GM04504 (cell line): ENCODE measurements at places on chromosomes 3 and 15.
A peak's percentile ranks its signal among the peaks of the same experiment; 100 is the strongest.

- DNase-seq: no peak
Observed at GRCh38 chr15:26662283-26662682, 110.6 kb downstream of the GABRB3 start.

DNA sequence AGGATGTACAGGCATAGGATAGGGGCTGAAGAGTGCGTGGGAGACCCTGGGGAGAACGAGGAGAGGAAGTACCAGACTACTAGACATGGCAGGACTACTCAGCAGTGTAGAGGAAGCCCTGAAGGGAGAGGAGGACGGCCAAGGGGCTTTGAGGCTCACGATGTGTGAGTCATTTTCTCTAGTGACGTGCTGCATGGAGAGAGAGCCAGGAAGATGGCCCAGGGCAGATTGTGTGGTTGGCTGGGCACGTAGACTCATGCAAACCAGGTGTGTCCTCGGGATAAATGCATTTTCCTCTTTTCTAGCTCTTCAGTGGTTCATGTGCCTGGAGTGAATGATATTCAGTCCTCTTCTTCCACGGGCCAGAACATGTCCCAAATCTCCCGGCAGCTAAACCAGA is 115.0 kb upstream of the ABHD17C start:
- DNase-seq: peak; percentile 68

- no peak for DNase-seq
Observed at GRCh38 chr3:190339130-190339529, 16.9 kb upstream of the CLDN1 start.

DNA sequence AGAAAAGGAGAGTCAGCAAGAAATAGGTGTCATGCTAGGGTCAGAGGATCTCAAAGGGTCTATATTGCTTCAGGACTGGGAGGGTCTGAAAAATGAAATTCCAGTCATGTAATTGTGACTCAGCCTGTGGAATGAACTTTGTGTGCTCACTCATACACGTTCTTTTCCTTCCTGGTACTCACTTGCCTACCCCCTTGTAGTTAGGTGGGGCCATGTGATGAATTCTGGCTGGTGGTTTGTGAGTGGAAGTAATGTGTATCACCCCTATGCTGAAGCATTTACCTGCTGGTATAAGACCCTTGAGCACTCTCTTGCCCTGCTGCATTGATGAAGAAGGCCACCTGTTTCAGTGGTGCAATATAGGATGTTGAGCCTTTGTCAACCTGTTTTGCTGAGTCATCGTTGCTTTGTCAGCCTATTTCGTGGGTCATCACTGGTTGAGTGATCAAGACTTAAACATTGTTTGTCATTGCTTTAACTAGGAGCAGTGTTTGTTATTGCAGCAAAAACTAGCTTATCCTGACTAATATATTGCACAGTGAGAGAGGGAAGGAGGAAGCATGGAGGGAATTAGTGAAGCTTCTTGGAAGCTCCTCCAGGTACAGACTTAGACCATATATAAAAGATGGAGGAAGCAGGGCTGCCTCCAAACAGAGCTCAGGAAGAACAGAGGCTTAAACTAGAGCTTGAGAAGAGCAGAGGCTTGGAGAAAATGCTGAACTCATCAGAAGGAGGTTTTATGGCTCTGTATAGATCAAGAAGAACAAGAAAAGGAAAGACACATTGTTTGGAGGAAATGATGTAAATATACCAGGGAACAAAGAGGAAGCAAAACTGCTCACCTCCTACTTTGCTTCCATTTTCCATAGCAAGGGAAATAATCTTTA is 28.9 kb downstream of the TLNRD1 start:
- no peak for DNase-seq

- DNase-seq: no peak
Observed at GRCh38 chr3:122576174-122576940, 1.1 kb upstream of the PARP15 start.

- peak; percentile 58 for DNase-seq
Observed at GRCh38 chr15:45162771-45163507, 24.8 kb downstream of the SHF start.

DNA sequence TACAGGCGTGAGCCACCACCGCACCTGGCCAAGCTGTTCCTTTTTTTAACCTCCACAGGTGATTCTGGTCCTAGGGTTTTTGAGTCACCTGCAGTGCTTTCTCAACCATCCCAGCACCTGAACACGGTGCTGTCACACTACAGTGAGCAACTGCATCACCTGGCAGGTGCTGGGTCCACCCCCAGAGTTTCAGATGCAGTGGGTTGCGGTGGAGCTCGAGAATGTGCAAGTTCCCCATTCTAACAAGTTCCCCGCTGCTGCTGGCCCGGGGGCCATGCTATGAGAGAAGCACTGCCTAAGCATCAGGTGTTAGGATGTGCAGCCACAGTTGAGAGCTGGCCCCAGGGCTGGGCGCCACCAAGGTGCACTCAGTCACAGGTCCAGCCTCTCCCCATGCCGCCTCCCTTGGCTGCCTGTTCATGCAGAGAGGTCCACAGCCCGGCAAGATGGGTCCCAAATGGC is 18.0 kb downstream of the ISG20 start:
- no peak for DNase-seq

DNA sequence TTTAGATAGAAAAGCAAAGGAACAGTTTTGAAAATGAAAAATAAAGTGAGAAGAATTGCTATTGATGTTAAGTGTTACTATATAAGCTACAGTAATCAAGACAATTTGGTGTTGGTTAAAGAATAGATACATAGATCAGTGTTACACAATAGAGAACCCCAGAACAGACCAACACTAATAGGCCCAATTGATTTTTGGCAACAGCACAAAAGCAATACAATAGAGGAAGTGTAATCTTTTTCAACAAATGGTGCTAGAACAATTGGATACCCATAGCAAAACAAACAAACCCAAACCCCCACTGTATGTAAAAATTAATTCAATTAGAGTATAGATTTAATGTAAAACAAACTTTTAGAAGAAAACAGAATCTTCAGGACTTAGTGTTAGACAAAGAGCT is 61.8 kb downstream of the ATP11B start:
- no peak for DNase-seq

DNA sequence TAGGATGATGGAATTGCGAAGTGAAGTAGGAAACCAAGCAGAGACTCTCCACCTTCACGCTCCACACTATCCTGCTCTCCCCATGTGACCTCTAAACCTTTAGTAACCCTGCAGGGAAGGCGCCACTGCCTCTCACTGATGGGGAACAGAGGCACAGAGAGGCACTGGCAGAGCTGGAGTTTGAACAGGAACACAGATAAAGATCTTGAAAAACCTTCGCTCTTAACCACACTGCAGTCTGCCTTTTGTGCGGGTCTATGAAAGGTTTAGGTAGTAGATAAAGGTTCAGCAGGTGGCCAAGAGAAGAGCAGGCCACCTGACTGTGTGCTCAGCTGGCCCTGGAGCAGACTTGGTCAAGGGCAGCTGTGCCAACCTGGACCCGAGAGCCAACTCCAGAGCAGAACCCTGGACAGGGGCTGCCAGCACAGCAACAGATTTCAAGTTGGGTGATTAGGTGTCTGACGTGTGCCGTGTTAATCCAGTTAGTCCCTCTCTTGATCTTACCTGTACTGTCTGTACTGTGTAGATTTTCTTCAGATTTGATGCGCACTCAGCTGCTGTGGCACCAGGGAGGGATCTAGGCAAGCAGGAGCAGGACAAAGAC is 15.2 kb downstream of the EIF4E3 start:
- DNase-seq: no peak

GRCh38 chr3:160395297-160395696 is 3.7 kb downstream of the IFT80 start:
- peak; percentile 61 for DNase-seq

GRCh38 chr15:37103475-37104423 is 3.4 kb upstream of the MEIS2 start:
- DNase-seq: no peak

- no peak for DNase-seq
Observed at GRCh38 chr3:4766716-4767499, 212.3 kb upstream of the BHLHE40 start.

DNA sequence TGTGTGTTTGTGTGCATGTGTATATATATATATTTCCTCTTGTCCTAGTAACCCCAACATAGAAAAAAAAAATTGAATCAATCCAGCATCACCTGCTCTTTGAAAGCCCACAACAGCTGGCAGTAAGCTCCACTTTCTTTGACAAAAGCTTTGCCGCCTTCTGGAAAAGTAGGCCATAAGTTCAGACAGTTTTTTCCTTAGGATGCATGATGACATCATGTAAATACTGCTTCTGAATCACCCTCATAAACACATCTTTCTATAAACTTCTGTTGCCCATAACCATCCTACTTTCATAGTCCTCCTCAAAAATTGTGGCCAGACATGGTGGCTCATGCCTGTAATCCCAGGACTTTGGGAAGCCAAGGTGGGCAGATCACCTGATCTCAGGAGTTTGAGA is 67.4 kb downstream of the CSNK1G1 start:
- no peak for DNase-seq

- DNase-seq: no peak
Observed at GRCh38 chr3:184160456-184160855, 5.3 kb downstream of the DVL3 start.

DNA sequence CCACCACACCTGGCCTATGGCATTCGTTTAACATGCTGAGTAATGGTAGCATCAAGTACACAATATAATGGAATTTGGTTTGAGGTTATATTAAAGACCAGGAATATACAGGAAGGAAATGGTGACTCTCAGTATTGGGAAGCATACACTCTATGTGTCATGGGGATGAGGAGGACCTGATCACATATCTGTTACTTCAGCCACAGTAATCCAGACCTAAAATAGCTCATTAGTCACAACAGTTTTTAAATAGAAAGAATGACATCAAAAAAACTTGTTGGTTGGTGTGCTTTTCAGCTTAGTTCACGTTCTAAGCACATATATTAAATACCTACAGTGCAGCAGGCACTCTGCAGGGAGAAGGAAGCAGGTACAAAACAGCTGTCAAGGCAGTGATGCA is 52.5 kb upstream of the ATP2C1 start:
- no peak for DNase-seq

GRCh38 chr15:50051811-50052419 is 67.1 kb downstream of the ATP8B4 start:
- peak; percentile 75 for DNase-seq

DNA sequence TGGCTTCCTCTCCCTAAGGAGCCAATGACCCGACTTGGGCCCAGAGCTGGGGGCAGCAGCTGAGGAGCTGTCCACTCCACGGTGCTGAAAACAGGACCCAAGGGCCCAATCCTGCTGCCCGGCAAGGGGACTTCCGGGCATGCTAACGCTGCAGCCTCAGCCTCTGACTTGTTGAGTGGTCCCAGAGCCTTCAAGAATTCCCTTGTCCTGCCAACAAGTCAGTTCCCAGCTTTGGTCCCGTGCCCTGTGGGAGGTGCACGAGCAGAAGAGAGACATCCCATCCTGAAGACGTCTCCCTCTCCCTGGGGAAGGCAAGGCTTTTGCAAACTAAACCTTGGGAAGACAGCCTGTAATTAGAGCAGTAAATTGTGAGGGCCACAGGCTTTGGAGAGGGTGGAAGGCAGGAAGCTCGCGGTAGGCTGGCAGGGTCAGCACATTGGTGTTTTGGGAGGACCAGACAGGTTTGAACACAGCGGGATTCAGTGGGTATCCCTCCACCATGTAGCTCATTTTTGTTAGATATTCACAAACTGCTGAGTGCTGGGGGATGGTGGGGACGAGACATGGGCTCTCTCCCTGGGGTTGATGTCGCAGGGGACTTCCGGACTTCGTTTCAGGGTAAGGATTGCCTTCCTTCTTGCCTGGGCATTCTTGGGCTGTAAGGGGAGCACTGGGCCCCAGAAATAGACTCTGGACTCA is 29.8 kb upstream of the PRR23E start:
- no peak for DNase-seq

DNA sequence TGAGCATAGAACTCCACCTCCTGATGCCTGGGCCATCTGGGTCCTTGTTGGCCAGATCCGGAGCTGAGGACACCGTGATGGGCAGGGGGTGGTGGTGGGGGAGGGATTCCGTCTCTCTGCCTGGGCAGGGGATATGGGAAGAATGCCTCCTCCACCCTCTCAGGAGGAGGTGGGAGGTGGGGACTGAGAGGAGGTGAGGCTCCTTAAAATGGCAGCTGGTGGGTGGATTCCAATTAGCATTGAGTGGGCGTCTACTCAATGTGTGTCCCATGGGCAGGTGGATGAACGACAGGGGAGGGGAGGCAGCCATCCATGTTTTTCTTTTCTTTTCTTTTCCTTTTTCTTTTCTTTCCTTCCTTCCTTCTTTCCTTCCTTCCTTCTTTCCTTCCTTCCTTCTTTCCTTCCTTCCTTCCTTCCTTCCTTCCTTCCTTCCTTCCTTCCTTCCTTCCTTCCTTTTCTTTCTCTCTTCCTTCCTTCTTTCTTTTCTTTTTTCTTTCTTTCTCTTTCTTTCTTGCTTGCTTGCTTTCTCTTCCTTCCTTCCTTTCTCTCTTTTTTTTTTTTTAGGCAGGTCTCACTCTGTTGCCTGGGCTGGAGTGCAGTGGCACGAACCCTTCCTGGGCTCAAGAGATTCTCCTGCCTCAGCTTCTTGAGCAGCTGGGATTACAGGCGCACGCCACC is 5.0 kb downstream of the SLC28A1 start:
- no peak for DNase-seq

DNA sequence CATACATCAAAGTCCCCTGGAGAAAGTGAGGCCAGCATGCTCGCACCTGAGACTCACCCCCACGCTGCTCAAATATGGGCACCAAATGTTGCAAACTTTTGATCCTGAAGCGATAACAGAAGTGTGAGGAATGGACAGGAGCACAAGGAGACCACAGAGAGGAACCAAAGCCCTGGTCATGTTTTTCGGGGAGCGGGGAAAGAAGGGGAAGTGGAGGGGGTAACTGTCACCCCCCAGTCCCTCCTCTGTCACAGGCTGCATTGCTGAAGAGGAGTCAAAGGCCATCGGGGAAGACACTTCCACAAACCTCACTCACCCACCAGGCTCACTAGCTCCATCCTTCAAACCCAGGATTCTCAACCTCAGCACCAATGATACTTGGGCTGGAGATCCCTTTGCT is 182.4 kb downstream of the UACA start:
- no peak for DNase-seq

DNA sequence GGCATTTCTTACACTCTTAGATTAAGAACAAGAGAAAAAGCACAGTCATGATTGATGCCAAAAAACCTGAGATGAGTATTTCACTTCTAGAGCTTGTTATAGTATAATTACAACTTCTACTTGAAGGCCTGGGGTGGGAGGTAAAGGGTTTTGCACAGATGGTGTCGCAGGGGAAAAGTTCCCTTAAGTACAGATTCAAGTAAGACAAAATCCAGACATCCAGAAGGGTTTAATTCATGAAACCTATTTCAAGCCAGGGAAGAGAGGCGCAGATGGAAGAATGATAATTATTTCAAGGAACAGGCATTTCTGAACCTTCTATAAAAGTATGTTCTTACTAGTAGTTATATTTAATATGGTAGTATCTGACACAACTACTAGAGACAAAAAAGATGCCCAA is 70.6 kb downstream of the TM4SF4 start:
- DNase-seq: no peak
